ENCODE measurements at places on chromosomes 5 and 9.

DNA sequence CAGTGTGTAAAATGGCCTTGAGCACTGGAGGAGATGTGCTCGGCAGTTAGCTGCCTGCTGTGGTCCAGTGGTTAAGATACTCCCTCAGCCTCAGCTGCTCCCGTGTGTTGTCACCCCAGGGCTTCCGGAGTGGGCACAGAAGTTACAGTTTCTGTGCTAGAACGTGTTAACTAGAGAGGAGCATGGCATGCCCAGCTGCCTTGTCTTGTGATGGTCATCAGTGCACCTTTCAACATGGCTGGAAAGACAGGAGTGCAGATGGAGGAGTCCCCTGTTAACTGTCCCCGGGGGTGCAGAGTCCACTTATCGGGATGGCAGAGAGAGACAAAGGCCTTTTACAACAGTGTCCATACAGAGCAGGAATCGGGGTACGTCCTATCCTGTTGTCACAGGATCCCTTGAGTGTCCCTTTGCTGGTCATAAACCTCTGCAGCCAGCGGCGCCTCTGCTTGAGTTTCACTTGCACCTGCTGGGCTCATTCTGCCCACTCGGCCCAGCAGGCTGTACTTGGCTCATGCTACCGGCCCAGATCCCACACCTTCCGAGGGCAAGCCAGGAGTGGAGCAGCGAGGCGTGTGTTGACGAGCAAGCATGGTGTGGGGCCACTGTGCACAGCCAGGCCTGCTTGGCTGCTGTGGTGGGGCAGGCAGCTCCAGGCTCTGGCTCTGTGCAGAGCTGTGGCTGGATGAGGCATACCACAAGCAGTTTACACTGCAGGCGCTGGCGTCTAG is 112.6 kb downstream of the EHMT1 start:
- DNase-seq = no peak

DNA sequence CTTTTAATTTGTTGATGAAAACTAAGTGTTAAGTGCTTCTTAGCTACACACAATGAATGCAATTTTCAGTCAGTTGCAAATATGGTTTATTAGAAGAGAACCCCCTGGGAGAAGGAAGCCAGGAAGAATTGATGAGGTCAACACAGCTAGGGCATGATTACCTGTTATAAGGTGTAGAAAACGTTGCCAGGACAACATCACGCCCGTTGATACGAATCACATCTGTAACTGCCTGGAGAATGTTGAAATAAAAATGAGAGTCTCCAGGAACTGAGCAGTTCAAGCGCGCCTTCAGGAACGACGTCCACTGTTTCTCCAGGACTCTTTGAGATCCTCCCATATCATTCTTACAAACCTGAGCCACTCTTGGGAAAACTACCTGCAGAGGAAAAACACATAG is 88.0 kb downstream of the SEMA6A start:
- DNase-seq = no peak

GRCh38 chr9:86685556-86685955 is 261.8 kb downstream of the GAS1 start:
- DNase-seq = no peak

DNA sequence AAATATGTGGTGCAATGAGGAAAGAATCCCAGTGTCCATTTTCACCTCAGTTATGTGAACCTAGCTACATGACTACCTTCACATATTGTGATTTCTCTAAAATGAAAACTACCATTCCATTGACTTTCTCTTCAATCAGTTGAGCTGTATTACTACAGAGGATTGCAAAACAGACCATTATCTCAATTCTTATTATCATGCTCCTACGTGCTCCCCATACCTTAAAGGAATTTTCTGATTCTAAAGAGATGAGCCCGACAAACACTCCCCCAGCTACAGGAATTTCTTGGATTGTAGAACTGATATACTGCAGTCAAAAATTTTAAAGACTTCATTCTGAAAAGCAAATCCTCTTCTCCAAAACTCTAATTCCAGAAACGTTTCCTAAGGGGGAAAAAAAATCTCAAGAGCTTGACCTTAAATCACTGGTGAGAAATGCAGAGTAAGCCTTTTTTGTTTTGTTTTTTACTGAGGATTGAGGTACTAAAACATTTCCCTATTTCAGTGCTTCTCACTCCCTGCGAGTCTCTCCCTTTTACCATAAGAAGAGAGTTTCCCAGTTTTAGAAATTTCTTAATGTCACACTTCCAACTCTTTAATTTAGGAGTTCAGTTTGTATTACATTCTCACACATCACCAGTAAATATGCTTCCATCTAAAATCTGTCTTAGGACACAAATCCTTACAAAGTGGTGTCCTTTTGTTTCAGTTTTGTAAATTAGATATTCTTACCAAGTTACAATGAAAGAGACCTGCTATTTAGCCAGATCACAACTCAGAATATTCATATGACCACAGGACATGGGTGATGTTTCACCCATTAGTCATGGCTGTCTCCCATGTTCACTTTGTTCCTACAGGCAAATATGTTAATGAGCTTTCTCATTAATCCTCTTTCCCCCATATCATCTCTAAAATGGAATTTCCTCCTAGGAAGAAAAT is 203.8 kb downstream of the TSSK1B start:
- peak; percentile 16 for DNase-seq

DNA sequence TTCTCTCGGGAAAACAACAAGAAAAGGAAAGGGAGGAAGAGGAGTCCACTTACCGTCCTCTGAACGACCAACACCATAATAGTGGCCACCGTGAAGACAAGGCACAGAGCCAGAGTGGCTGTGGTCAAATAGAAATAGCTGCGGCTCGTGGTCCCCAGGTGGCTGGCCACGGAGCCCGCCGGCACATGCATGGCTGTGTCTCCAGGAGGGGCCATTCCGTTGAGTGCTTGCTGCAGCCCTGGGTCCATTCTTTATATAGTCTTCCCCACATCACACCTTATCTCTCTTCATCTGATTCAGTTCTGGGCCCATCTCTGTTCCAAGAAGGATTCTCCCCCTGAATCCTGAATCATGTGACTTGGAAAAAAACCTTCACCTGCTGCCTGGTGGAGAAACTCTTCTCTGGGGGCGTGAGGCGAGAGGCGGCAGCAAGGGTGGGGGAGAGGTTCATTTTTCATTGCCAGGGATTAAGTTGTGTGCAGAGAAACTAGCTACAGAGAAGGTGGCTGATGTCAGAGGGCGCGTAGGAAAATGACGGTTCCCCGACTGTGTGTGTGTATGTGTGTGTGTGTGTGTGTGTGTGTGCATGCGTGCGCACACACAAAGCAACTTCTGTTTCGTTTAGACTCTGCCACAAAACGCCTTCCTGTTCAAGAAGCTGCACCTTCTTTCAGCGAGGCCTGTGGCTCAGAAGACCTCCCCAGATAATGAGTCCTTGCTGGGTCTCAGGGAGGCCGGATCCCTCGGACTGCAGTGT is at the start of gene TNFSF8:
TSS of gene TNFSF8 (minus strand) at position 536 of the 757 bp plus-strand sequence. CDS start at position 248, 288 bp downstream.
- no peak for DNase-seq

GRCh38 chr9:34686231-34686630 is 4.8 kb downstream of the CCL19 start:
- DNase-seq = peak; percentile 96

DNA sequence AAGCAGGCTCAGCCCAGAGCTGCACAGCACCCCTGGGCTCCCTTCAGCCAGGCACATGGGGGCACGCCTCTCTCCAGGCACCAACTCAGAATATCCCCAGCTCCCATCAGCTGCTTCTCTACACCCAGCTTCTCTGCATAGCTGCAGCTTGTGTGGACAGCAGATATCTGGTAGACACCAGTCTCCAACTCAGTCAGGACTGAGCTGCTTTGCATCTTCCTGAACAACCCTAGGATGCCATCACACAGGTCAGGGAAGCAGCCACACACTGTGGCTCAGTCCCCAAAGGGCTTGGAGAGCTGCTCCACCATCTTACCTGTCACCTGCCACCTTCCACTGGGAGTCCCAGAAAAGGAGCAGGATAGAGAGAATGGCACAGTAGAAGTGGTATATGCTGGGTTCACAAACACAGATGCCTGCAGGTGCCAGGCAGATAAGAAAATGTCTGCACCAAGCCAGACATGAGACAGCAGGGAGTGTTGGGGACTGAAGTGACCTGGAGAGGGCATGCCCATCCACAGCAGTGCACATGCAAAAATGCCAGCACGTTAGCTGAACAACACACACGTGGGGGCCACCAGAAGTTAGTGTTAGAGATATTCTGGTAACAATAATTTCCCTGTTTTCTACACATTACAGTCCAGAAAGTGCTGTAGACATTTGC is 42.0 kb downstream of the THBS4 start:
- no peak for DNase-seq

- DNase-seq = no peak
Observed at GRCh38 chr5:25412116-25412661, 767.4 kb upstream of the CDH10 start.

DNA sequence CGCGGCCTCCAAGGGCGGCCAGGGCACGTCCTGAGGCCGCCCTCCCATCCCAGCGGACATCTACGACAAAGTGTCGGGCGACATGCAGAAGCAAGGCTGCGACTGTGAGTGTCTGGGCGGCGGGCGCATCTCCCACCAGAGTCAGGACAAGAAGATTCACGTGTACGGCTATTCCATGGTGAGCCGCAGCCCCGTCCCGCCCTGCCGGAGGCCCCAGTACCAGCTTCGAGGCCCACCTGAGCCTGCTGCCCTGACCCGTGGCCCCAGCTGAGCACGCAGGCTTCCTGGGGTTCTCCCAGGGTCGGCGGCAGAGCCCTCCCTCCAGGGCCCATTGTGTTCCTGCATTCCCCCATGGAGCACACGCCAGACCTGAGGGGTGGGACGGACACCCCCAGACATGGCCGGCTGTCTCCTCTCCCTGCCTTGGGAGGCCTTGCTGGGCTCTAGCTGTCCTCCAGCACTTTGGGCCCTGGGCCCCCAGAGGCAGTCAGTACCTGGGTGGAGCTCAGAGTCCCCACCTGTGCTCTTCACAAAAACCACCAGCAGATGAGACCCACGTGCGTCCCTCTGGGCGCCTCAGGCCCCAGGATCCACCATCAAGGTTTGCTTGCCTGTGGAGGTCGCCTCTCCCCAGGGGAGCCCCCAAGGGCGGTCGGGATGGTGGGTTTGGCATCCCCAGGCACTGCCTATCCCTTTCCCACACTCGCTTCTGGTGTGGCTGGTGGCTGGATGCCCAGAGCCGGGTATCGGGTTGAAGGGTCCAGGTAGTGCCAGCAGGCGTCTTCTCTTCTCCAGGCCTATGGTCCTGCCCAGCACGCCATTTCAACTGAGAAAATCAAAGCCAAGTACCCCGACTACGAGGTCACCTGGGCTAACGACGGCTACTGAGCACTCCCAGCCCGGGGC is 1.0 kb downstream of the PHPT1 start:
- DNase-seq = no peak

DNA sequence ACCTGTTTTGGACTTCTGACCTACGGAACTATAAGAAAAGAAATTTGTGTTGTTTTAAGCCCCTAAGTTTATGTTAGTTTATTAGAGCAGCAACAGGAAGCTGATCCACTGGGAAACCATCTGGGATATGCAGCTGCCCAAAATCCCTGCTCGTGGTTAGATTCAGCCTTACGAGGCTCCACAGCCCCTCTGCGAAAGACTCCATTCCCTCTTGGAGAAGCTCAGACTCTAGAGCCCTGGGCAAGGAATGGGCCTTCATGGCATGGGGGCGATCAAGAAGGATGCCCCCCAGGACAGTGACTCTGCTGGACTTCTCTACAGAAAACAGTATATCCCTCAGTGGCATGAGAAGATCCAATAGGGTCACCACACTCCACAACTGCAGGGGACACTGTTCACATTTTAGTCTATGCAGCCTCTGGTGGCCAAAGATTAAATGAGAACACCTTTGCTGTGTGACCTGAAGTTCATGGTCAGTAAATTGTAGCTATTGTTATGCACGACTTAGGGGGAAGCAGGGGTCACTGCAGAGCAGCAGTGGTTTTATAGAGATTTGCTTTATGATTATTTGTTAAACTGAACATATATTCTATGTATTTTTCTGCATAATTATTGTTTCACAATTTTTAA is 21.1 kb downstream of the IRF1 start:
- no peak for DNase-seq

All from fibroblast of gingiva (primary cell).